ENCODE measurements at places on chromosomes 4 and X. TPM values are rescaled to one million over a fixed set of nuclear protein-coding genes. Genes with fewer than 3 reads are reported as not detected.
A peak's percentile ranks its signal among the peaks of the same experiment; 100 is the strongest.

Gene RHOXF2B
- total RNA-seq, result not detected

- H3K4me3 ChIP-seq, result no peak overlapping the region
- no peaks in the 10 kb centered on the region for H3K4me1 ChIP-seq
- no peak overlapping the region for H3K27ac ChIP-seq
- no peaks in the 10 kb centered on the region for H3K27me3 ChIP-seq
These were observed 133.9 kb downstream of the TET2 start for GRCh38 chr4:105280338-105281123.

Gene AR
- 2.0 TPM for total RNA-seq

- no peak overlapping the region for H3K27ac ChIP-seq
- H3K4me3 ChIP-seq, result no peak overlapping the region
- H3K27me3 ChIP-seq, result no peaks in the 10 kb centered on the region
- H3K36me3 ChIP-seq, result no peaks in the 10 kb centered on the region
- DNase-seq, result no peak
- H3K4me1 ChIP-seq, result no peaks in the 10 kb centered on the region
These were observed 149.8 kb upstream of the NOCT start for GRCh38 chr4:138865765-138866164.

DNA sequence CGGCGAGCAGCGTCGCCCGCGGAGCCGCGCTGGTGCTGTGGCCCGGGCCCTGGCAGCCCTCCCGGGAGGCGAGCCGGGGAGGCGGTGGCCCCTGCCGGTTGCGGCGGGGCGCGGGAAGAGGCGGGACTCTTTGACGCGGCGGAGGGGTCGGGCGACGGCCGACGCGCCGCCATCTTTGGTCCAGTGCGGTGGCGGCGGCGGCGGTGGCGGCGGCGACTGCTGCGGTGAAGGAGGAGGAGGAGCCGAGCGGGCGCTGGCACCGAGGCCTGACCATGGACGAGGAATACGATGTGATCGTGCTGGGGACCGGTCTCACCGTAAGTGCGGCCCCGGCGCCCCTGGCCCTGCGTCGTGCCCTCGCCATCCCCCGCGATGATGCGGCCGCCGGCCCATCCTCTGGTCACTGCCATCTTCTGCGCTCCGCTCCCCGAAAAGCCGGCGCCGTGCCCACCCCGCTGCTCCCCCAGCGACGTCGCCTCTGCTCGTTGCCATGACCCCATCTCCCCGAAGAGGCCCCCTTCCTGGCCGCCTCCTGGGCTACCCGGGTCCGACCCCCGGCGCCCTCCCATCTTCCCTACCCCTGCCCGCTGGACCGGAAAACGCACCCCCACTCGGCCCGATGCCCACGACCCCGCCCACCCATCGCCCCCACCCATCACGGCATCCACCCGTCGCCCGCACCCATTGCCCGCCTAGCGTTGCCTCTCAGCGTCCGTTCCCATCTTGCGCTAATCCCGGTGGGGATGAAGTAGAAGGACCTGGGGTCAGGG lies at the start of gene GDI1:
TSS of gene GDI1 (plus strand) at position 172 of the 770 bp plus-strand sequence. CDS start at position 273, 101 bp downstream.
- DNase-seq, result peak; percentile 94
- H3K36me3 ChIP-seq, result no peaks in the 10 kb centered on the region
- H3K27me3 ChIP-seq, result no peaks in the 10 kb centered on the region
- peak within 1 kb of the TSS; percentile 53 for H3K4me3 ChIP-seq

DNA sequence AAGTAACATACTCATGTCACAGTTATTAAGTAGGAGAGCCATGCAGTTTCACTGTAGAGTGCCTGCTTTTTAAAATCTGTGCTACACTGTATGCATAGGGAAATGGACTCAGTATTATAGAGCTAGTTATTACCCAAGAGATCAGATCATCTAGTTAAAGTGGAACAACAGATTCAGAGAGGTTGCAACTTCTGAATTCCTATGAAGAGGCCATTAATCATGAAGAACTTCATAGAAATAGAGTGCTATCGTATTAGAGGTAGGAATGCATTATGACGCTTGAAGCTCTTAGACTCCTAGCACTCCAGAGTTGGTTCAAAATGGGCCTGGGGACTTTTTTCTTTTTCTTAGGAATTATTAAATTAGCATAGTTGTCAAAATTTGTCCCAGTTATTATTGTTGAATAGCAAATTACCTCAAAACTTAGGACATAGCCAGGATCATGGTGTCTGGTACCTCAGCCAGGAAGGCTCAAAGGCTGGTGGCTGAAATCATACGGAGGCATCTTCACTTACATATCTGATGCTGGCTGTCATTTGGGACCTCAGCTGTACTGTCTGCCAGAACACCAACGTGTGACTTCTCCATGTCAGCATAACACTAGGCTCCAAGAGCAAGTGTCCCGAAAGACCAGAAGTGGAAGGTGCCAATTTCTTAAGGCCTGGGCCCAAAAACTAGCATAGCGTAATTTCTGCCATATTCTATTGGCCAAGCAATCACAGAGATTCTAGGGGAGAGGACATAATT lies 125.7 kb downstream of the STAG2 start:
- no peak overlapping the region for H3K4me3 ChIP-seq
- no peaks in the 10 kb centered on the region for H3K4me1 ChIP-seq
- peaks cover 74% of the 10 kb centered on the region for H3K36me3 ChIP-seq
- H3K27me3 ChIP-seq, result no peaks in the 10 kb centered on the region
- H3K27ac ChIP-seq, result no peak overlapping the region

Gene PPP1R2C
- total RNA-seq, result not detected

- no peak overlapping the region for H3K27ac ChIP-seq
- no peaks in the 10 kb centered on the region for H3K36me3 ChIP-seq
- H3K4me3 ChIP-seq, result no peak overlapping the region
- H3K4me1 ChIP-seq, result no peaks in the 10 kb centered on the region
- no peaks in the 10 kb centered on the region for H3K27me3 ChIP-seq
These were observed 863.4 kb downstream of the PDHA2 start for GRCh38 chr4:96703265-96703664.

DNA sequence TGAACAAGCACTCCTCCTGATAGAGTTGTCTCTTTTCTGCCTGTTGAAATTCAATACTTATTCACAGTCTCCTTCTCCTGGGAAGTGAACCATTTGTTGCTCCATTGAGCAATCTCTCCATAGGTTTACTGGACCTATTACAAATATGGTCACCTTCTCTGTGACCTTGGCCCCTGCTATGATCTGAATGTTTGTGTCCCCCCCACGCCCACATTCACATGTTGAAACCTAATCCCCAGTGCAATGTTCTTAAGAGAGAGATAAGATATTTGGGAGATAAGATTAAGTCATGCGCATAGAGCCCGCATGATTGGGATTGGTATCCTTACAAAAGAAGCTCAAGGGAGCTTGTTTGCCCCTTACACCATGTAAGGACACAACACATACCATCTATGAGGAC lies 54.1 kb upstream of the GABRE start:
- H3K27me3 ChIP-seq, result no peaks in the 10 kb centered on the region
- H3K27ac ChIP-seq, result no peak overlapping the region
- no peak for DNase-seq
- no peak overlapping the region for H3K4me3 ChIP-seq

DNA sequence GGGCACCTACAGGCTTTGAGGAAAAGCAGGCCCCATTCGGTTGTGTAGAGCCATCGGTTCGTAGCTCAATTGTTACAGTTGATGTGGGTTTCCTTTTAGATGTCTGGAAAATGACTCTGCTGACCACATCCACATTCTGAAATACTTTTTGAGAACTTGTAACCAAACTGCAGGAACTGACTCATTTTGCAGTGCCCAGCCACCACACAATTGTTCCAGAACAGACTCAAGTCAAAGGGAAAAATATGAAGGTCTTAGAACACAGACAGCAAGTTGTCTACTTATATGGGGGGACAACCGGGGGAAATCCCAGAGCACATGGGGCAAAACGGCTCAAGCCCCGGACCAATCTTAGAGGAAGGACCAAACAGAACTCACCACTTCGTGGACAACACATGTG lies 557.6 kb upstream of the DIPK2B start:
- no peak overlapping the region for H3K4me3 ChIP-seq
- DNase-seq, result no peak
- no peaks in the 10 kb centered on the region for H3K36me3 ChIP-seq
- H3K27ac ChIP-seq, result peak overlapping the region; percentile 56
- H3K4me1 ChIP-seq, result peaks cover 11% of the 10 kb centered on the region
- H3K27me3 ChIP-seq, result no peaks in the 10 kb centered on the region

DNA sequence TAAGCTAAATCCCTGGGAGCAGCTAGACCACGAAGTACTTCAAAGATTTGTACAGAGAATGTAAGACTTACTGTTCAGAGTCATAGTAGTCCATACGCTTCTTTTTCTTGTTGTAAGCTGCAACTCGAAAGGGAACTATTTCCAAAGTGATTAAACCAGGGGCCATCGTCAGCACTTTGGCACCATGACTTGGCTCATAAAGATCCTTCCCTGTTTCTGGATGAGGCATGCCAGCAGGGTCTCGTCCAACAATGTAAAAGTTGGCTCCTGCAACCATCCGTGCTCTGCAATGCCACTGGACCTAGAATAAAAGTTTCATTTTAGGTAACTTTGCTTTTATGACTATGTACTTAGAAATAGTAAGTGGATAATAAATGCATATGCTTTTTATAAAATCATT lies 88.5 kb downstream of the PAPSS1 start:
- no peak overlapping the region for H3K4me3 ChIP-seq
- H3K4me1 ChIP-seq, result no peaks in the 10 kb centered on the region
- H3K27me3 ChIP-seq, result no peaks in the 10 kb centered on the region
- no peak for DNase-seq
- no peak overlapping the region for H3K27ac ChIP-seq

All from upper lobe of left lung (tissue), 6 donors.